ENCODE measurements at places on chromosomes 1 and 21. TPM values are rescaled to one million over a fixed set of nuclear protein-coding genes. Genes with fewer than 3 reads are reported as not detected.

IFI44L gene
- 2.6 TPM for total RNA-seq

OR2T35 gene
- total RNA-seq = not detected

GRCh38 chr1:29521438-29521715, 285.1 kb downstream of the PTPRU start:
- no peak overlapping the region for H3K27ac ChIP-seq
- DNase-seq = peak; percentile 22
- H3K4me1 ChIP-seq = peaks cover 35% of the 10 kb centered on the region
- H3K27me3 ChIP-seq = peaks cover 11% of the 10 kb centered on the region

PRR9 gene
- not detected for total RNA-seq

GRCh38 chr21:28754127-28754611, 238.5 kb downstream of the LTN1 start:
- DNase-seq = peak; percentile 51
- no peak overlapping the region for H3K4me3 ChIP-seq
- no peaks in the 10 kb centered on the region for H3K36me3 ChIP-seq

GRCh38 chr21:31298618-31299269, 45.3 kb downstream of the TIAM1 start:
- H3K4me3 ChIP-seq = no peak overlapping the region
- H3K27me3 ChIP-seq = no peaks in the 10 kb centered on the region
- H3K4me1 ChIP-seq = no peaks in the 10 kb centered on the region
- no peak for DNase-seq
- no peaks in the 10 kb centered on the region for H3K36me3 ChIP-seq

OR14K1 gene
- not detected for total RNA-seq

DNA sequence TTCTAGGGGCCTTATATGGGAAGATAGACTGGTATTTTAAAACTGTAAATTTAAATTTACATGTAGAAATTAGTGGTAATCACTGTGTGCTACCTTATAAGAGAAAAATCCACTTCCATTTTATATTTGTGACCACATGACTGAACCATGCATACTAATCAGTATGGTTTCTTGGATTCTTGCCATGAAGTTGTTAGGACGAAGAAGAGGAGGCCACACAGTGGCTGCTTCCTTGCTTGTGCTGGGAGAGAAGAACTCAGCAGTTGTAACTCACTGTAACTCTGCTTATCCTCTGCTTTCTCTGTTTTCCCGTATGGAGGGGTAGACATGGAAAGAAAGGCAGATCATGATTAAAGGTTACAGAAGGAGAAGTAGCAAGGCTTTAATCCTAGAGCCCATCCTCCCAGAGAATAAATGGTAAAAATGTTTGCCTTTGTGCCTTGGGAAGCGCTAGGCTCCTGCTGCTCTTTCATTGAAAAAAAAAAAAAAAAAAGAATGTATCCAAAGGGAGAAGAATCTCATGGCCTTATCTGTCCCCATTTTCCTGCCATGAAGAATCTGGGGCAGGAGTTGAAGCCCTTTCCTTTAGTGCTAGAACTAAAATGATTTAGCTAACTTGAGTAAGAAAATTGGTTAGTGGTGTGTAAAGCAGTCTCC, 32.4 kb downstream of the KCTD3 start:
- no peak overlapping the region for H3K27ac ChIP-seq
- DNase-seq = peak; percentile 8
- peaks cover 16% of the 10 kb centered on the region for H3K36me3 ChIP-seq
- no peaks in the 10 kb centered on the region for H3K4me1 ChIP-seq
- no peaks in the 10 kb centered on the region for H3K27me3 ChIP-seq

SLC45A1 gene
- 0.35 TPM for total RNA-seq

UTS2 gene
- not detected for total RNA-seq

GPR25 gene
- total RNA-seq = not detected

- no peak overlapping the region for H3K4me3 ChIP-seq
Measured at GRCh38 chr1:185284533-185285276, 32.3 kb downstream of the IVNS1ABP start.

DNA sequence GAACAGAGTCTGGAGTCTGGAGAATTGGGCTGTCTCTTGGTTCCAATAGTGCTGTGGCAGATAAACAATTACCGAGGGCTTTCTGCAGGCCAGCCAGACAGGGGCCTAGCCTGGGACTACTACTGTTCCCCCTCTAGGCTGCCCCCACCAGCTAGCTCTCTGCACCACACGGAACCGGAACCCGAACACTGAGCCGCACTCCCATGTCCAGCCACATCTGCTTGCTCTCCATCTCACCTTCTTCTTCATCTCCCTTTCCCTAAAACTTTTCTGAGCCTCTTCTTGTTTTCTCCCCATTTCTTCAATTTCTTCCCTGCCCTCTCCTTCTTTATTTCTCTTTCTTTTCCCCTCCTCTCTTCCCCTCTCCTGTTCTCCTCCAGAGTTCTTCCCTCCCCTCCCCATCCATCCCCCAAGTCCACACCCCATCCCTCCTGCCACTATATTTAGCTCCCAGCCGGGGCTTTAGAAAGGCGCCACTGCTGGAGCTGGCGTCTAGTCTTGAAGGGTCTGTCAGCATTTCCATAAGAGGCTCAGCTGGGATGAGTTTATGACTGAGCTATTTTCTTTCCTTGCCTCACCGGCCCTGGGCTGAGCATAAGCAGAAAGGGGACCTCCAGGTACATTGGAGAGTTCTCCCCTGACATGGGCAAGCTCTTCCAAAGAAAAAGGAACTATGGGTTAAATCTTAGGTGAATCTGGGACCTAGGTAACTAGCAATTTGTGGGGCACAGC, 25.7 kb upstream of the ATP2B4 start:
- peak overlapping the region; percentile 13 for H3K27ac ChIP-seq
- no peaks in the 10 kb centered on the region for H3K36me3 ChIP-seq
- H3K4me3 ChIP-seq = no peak overlapping the region
- H3K4me1 ChIP-seq = peaks cover 28% of the 10 kb centered on the region
- H3K27me3 ChIP-seq = no peaks in the 10 kb centered on the region

- no peak for DNase-seq
- no peaks in the 10 kb centered on the region for H3K4me1 ChIP-seq
- no peak overlapping the region for H3K4me3 ChIP-seq
- no peaks in the 10 kb centered on the region for H3K27me3 ChIP-seq
- H3K27ac ChIP-seq = no peak overlapping the region
Measured at GRCh38 chr1:169240449-169241232, 127.0 kb downstream of the NME7 start.

- DNase-seq = no peak
- no peak overlapping the region for H3K4me3 ChIP-seq
- H3K27ac ChIP-seq = no peak overlapping the region
- no peaks in the 10 kb centered on the region for H3K36me3 ChIP-seq
Measured at GRCh38 chr1:22318279-22318981, 133.2 kb upstream of the ZBTB40 start.

DNA sequence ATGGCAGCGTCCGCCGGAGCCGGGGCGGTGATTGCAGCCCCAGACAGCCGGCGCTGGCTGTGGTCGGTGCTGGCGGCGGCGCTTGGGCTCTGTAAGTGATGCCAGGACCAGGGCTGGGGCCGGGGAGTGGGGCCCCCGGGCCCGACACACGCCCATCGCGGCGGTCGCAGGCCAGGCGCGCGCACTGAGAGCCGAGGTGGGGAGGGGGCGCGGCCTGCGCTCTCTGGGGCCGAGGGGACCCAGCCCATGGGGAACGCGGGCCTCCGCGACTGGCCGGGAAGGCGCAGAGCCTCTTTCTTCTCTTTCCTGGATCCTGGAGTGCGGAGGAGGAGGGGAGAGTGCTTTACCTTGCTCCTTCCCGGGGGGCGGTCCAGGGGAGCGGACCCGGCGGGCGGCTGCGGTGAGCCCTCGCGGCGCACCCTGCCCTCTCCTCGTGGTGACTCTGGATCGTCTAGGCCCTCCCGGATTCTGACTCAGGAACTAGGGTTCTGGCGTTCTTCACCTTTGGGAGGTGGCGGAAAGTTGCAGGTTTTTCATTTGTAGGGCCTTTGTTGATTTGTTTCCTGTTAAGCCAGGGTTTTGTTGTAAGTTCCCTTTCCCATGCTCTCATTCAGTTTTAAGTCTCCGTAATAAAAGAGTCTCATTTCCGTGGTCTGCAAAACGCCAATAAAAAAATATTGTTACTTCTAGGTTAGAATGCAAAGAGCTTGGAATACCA, 529 bp downstream of the MPZL1 start:
- H3K27ac ChIP-seq = peak overlapping the region; percentile 68
- peaks cover 16% of the 10 kb centered on the region for H3K4me1 ChIP-seq
- DNase-seq = peak; percentile 47

DNA sequence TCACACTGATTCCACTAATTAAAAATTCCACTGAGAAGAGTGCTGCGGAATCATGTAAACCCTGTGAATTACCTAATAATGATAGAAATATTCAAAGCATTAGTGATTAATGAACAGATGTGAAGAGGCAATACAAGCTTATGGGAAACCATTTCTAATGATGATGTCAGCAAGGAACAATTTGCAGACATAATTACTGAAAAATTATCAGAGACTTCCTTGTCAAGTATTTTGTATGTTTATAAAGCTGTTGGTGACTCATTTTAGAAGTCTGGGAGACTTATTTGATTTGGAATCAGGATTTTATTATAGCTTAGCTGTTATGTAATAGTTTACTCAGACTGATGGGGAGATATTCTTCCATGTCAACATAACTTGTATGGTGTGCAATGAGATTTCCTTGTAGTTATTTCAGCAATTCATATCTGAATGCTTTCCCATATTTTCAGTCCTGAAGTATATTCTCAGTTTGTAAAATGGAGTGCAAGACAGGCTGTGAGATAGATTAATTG, 135.5 kb downstream of the TGFB2 start:
- H3K4me3 ChIP-seq = no peak overlapping the region
- no peaks in the 10 kb centered on the region for H3K36me3 ChIP-seq
- H3K27me3 ChIP-seq = no peaks in the 10 kb centered on the region
- no peak for DNase-seq
- H3K4me1 ChIP-seq = peaks cover 7% of the 10 kb centered on the region
- peak overlapping the region; percentile 56 for H3K27ac ChIP-seq

GRCh38 chr1:111565968-111566367, 53.6 kb upstream of the RAP1A start:
- H3K27me3 ChIP-seq = no peaks in the 10 kb centered on the region
- H3K27ac ChIP-seq = no peak overlapping the region
- H3K4me3 ChIP-seq = no peak overlapping the region
- no peaks in the 10 kb centered on the region for H3K4me1 ChIP-seq

DNA sequence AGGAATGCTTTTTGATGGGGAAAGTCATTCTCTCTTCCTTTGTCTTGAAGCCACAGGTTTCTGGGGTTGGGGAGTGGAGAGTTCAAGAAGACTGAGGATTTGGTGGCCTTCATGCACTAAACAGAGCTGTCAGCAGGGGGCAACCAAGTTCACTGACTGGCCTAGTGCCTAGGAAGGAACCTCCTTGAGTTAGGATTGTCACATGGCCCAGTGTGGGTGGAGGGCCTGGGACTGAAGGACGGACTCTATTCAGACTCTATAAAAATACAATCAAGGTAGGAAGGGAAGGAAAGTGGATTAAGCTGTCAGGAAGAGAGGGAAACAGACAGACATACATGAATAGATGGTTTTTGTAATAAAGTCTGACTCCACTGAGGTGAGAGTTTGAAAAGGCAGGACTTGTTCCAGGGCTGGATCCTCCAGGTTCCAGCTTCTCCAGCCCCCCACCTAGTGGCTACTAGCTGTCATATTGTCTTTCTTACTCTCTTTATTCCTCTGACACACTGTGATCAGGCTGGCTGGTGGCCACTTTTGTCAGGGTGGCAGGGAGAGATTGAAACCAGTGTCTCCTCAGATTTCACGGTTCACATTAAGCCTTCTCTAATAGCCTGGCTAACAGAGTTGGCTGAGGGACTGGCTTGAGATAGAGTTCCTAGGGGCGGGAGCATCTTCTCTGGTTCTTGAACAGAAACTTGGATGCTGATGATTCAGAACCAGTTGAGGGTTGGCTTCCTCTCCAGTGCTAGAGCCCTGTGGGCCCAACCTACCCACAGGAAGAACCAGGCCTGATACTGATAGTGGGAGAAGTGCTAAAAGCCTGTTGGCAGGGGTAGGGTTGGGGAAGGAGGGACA, 4.1 kb upstream of the SH3BGRL3 start:
- no peaks in the 10 kb centered on the region for H3K27me3 ChIP-seq
- H3K27ac ChIP-seq = peak overlapping the region; percentile 72
- peaks cover 46% of the 10 kb centered on the region for H3K36me3 ChIP-seq
- no peak overlapping the region for H3K4me3 ChIP-seq
- H3K4me1 ChIP-seq = peaks cover 38% of the 10 kb centered on the region

DNA sequence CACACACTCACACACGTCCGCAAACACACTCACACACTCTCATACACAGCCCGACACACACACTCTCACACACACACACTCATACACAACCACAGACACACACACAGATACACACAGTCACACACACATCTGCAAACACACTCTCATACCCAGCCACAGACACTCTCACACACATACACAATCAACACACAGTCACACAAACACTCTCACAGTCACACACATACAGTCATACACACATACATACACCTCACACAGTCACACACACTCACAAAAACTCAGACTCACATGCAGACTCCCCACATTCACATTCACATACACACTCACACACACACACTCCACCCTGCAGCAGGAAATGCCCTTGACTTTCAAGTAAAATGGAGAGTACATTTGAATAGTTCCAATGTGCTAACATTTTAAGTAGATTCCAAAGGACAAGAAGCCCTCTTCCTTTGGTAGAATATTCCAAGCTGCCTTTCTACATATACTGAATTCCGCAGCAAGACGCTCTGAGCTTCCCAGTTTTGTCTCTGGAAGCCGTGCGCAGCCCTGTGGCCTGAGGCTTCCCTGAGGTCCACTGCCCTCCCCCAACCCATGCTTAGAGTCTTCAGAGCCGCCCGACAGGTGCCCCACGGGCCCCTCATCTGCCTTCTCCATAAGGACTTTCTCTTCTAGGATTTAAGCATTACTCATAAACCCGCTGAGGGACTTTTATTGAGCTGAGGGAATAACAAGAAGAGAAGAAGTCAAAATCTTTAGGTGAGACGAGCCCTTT, 9.7 kb downstream of the BATF3 start:
- no peaks in the 10 kb centered on the region for H3K4me1 ChIP-seq
- H3K36me3 ChIP-seq = no peaks in the 10 kb centered on the region
- H3K27ac ChIP-seq = no peak overlapping the region
- H3K4me3 ChIP-seq = no peak overlapping the region
- H3K27me3 ChIP-seq = peaks cover 2% of the 10 kb centered on the region

DNA sequence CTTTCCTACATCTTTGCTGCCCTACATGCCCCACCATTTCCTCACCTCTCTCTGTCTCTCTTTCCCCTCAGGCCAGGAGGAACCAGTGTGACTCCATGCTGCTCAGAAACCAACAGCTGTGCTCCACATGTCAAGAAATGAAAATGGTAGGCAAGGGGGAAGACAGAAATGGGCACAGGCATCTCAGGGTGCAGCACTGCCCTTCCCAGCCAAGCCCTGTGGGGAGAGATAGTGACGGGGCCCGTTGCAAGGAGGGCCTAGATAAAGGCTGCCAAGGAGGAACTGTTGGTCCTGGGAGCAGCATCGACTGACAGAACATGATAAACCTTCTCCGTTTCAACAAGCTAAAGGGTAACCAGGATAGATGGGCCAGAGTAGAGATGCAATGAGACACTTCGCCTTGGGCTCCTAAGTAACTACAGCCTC, 12.5 kb upstream of the PIGC start:
- no peak overlapping the region for H3K27ac ChIP-seq
- peaks cover 4% of the 10 kb centered on the region for H3K36me3 ChIP-seq
- no peak overlapping the region for H3K4me3 ChIP-seq
- peaks cover 8% of the 10 kb centered on the region for H3K4me1 ChIP-seq
- H3K27me3 ChIP-seq = no peaks in the 10 kb centered on the region
